HFFc6 (cell line): ENCODE measurements at places on chromosomes 3 and 15. TPM values are rescaled to one million over a fixed set of nuclear protein-coding genes. Genes with fewer than 3 reads are reported as not detected.

The EIF3J gene
- 83.6 to 120 TPM (median 88.3 TPM) in 3 replicates for total RNA-seq

The EAF2 gene
- total RNA-seq, result 0.95 to 1.5 TPM (median 0.97 TPM) in 3 replicates

GRCh38 chr3:53161450-53161819, 426 bp downstream of the PRKCD start:
- DNase-seq, result no peak

DNA sequence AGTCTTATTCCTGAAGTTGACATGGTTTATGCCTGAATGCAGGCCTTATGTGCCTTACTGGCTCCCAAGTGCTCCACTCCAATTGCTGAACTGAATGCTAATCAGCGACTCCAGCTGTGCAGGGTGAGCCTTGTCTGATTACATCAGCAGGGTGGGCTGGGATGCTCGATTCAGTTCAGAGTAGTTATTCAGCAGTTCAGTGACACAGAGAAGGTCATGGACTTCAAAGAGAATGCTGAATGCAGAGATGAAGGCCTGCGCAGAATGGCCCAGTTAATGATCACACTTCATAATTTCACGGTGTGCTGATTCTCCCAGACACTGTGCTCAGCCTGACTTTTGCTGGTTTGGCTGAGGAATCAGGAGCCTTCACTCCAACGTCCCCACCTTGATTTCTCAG, 63.6 kb downstream of the CLDN1 start:
- DNase-seq, result no peak

DNA sequence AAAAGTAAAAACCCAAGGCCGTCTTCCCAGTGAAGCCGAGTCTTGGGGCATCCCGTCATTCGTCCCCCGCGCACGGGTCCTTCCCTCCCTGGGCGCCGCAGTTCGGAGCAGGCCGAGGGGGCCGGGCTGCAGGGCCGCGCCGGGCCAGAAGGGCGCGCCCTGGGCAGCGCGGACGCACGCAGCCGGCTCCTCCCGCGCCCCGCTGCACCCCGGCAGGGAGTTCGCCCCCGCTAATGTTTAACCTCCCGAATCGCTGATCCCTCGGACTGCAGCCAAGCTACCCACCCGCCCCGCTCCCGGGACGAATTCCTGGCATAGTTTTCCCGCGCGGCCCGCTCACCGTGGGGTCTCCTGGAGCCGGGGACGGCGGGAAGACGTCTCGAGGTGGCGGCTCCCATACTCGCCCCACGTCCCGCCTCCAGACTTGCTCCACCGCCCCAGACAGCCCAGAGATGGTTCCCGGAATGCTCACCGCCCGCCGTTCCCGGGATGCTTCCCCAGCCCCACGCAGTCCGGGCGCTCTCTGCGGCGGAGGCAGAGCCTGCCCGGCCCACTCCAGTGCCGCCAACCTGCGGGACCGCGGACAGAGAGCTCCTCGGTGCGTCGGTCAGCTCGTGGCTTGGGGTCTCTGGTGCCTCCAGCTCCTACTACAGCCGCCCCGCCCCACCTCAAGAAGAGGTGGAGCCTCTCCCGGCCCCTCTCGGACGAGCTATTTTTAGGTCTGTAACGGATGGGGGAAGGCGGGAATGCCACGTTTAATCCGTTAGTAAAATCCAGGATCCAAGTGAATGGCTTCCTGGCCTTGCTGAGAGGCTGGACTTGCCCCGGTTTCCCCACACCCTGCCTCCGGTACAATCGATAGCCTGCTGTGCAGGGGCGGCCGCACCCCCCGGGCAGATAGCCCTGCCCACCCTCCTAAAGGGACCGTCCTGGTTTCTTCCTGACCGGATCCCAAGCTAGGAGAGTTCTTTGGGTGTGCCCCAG, at the start of gene DZIP1L:
Gene DZIP1L (minus strand): TSS at position 621 of the 984 bp plus-strand sequence. CDS start 11,637 bp downstream, outside the sequence.
- DNase-seq, result peak; percentile 43

- peak; percentile 70 for DNase-seq
Observed at GRCh38 chr3:172707967-172708366, 2.9 kb downstream of the NCEH1 start.

The AHSG gene
- total RNA-seq, result not detected in 3 replicates

The CASR gene
- total RNA-seq, result 0.03 TPM in 1 of 2 replicates, not detected in the other

The GOLGA6L10 gene
- total RNA-seq, result 0.39 to 0.50 TPM (median 0.48 TPM) in 3 replicates
